Stimulated activated CD8-positive, alpha-beta memory T cell treated with anti-CD3 and anti-CD28 coated beads, Interleukin-12 subunit alpha, Interleukin-12 subunit beta, amount 100 ng/mL, for 4 hours (primary cell): ENCODE measurements at places on chromosomes 5 and 9.

- no peak for DNase-seq
These were observed 354.8 kb downstream of the TMEM232 start for GRCh38 chr5:110371725-110372041.

- DNase-seq = no peak
These were observed 24.7 kb upstream of the RANBP6 start for GRCh38 chr9:6040077-6040476.

DNA sequence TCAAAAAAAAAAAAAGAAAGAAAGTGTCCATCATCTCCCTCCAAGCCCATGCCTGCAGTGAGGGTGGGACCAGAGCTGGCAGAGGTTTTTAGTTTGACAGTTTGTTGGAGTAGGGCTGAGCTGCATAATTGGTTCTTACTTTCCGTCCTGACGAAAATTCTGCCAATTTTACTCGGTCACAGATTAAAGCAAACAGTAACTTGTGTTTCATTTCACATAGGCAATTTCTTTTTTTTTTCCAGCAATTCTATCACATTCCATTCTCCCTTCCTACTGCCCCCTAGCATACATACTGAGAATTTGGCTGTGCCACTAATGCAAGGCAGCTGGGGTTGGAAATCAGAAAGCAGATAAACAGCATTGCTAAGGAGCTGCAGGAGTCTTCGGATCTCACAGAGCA lies 132.4 kb downstream of the FRMD3 start:
- DNase-seq = no peak

- DNase-seq = no peak
These were observed 48.4 kb downstream of the GALNT10 start for GRCh38 chr5:154238776-154239481.

DNA sequence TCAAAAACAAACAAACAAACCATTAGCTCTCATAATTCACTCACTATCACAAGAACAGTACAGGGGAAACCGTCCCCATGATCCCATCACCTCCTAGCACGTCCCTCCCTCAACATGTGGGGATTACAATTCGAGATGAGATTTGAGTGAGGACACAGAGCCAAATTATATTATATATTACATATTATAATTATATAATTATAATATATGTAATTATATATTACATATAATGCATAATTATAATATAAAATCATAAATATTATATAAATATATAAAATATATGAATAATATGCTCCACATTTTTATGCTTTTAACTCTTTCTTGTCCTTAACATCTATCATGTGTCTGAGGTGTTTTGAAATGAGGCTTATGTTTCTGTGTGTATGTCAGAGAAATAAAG lies 3.4 kb upstream of the C9 start:
- DNase-seq = no peak

- DNase-seq = no peak
These were observed 387.2 kb downstream of the ARHGEF28 start for GRCh38 chr5:74013222-74013621.

GRCh38 chr5:111603446-111603827 lies 91.1 kb upstream of the STARD4 start:
- DNase-seq = no peak

DNA sequence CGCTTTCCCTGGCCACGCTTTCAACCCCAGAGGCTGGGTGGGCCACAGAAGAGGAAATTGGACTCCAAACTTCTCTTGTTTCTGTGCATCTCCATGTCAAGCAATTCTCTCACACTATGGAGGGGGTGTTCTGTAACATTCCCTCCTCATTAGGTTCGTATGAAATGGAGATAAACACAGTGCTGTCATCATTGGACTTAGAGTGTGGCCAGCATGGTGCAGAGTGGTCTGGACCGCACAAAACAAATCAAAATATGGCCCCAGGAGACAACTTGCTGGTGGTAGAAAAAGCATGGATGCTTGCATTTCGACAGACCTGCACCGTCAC lies 655.2 kb downstream of the BNC2 start:
- DNase-seq = no peak

DNA sequence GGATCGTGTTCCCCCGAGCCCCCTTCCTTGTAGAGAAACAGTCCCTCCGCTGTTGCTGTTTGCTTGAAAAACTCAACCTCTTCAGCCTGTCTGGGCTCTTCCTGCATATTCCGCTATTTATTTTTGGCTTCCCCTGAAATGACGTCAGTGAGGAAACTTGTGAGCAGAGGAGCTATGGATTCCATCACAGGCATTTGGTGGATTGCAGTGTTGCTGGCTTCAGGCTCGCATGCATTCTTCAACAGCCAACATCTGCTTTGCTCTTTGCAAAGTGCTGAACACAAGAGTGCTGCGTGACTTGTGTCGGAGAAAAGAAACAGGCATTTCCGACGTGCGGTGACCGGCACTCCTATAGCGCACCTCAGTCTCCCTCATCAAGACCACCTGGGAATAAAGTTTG lies 232.7 kb downstream of the RFK start:
- no peak for DNase-seq

DNA sequence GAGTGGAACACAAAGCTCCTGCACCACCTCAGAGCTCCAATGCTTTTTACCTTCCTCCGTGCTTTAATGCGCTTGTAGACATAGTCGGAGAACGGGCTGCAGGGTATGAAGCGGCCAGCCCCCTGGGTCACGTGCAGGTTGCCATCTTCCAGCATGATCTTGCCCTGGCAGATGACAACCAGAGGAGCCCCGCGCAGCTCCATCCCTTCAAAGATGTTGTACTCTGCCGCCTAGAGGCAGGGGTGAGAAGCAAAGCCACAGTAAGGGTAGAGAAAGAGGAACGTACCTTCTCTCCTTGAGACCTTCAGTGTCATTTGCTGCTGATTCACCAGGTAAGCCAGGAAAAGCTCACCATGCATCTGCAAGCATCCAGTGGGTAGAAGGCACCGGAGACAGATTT lies 112.3 kb downstream of the DPYSL3 start:
- no peak for DNase-seq

DNA sequence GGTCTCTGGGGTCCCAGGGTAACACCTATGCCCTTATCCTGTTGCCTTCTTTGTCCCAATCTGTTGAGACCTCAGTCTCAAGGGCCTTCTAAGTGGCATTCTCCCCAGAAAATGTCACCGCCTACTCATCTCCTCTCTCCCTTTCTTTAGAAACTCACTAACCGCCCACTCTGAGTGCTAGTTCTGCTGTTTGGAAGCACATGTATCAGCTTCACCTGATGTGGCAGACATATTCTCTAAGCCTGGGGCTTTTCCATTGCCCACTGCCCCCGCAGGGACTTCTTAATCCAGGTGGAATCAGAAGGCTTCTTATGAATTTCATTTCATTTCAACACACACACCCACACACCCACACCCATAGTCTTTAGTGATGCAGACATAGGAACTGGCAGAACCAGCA lies 165.1 kb downstream of the ASTN2 start:
- DNase-seq = no peak
